ENCODE measurements at places on chromosomes 16 and 17. TPM values are rescaled to one million over a fixed set of nuclear protein-coding genes. Genes with fewer than 3 reads are reported as not detected.
A peak's percentile ranks its signal among the peaks of the same experiment; 100 is the strongest.

Gene TSR1
- total RNA-seq: 23.0 TPM

Gene KRTAP9-4
- not detected for total RNA-seq

Gene TNFRSF12A
- total RNA-seq: 229 TPM

DNA sequence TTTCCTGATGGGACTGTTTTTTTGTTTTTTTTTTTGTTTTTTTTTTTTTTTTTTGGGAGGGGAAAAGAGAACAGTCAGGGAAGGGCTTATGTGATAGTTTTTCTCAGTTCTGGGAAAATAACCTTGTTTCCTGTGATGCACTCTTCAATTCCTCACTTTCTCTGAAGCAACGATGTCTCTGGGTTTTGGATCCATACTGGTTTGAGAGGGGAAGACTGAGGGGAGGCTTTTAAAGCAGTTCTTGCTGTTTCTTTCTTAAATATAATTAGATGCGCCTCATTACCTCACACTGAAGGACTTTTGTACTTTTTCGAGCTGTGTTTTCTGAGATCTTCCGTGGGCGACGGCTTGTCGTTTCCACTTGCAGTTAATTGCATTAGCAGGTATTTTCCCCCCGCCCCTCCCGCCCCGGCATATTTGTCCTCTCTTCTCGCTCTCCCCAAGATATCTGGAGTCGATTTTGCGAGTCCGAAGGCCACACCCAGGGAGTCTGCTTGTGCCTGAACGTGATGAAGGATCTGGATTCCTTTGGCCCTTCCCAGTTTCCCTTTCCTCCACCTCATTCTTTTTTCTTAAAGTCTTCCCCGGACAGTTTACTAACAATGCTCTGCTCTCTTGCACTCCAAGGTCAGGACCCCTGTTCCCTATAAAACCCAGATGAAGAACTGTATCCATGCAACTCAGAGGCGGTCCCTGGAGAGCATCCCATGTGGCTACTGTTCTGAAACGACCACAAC, 125.2 kb upstream of the ZFHX3 start:
- DNase-seq: no peak

GRCh38 chr16:66588981-66589713, 9.9 kb downstream of the CMTM2 start:
- peak; percentile 90 for DNase-seq

DNA sequence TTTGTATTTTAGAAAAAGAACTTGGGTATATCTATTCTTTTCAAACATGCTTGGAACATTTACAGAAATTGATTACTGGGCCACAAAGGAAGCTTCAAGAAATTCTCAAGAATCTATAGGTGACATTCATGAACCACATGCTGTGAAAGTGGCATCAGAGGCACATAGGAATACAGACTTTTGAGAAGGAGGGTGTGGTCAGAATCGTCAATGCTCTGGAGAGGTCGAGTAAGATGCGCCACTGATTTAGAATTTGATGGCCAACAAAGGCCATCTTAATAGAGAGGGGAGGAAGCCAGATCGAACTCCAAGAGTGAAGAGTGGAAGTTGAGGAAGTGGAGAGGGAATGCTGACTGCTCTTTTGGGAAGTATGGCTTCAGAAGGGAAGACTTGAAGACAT, 3.5 kb upstream of the NSMCE1 start:
- DNase-seq: no peak

DNA sequence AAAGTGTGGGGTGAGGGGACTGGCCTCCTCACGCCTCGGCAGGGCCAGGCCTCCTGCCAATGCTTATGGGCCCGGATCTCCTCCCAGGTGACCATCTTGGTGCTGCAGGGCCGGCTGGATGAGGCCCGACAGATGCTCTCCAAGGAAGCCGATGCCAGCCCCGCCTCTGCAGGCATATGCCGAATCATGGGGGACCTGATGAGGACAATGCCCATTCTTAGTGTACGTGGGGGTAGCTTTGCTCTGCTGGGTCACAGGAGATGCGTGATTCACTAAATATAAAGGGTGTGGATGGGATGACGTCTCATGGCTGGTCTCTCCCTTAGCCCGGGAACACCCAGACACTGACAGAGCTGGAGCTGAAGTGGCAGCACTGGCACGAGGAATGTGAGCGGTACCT, 19.5 kb downstream of the NUP85 start:
- DNase-seq: no peak

DNA sequence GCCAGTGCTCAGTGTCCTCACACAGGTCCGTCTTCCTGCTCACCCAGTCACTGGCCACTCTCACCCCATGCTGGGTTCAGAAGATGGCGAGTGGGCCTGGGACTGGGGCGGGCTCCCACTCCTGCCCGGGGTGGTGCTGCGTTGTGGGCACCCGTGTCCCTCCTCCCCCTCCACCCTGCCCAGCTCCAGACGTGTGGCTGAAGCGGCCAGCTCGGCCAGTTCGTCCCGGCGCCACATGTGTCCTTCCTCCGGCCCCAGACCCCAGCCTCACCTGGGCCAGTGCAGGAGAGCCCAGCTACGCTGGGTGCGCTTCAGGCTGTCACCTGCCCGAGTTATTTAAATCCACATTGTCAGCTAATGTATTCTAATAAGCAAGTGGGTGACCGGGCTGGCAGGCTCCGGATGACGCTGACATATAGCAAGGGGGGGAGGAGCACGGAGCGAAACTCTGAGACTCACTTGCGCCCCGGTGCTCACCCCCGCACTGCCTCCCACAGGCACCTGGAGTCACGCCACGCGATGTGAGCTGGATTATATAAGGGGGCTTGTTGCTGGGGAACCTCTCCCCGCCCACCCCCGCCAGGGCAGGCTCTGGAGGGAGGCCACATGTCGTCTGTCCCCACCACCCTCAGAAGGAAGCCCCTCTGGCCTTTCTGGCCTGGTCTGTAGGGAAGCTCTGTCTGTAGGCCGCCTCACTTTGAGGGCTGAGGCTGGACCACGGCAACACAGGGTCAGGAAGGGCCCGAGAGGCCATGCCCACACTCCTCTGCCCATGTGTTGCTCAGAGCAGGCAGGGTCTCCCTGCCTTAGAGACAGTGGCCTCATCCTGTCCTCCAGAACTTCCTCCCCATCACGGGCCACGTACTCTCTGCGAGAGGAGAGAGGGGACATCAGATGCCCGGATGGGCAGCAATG, 7.1 kb upstream of the BAIAP2 start:
- no peak for DNase-seq

- DNase-seq: no peak
Observed at GRCh38 chr16:88045820-88046303, 94.6 kb downstream of the BANP start.

DNA sequence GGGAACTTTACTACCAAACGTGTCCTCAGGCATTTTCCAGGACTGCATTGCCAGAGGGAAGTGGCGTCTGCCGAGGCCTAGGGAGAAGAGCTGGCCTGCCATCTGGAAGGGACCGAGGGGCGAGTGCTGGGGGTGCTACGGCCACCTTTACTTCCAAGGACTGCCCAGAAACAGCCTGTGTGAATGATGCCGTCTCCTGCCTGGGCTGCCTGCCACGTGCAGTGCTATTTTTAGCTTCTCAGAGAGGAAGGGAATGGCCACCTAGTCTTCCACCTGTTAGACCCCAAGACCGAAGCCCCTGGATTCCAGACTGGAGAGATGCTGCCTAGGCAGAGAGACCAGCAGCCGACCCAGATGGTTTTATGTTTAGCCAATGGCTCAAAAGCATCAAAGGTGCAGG, 57.2 kb downstream of the VAC14 start:
- DNase-seq: no peak

- DNase-seq: no peak
Observed at GRCh38 chr17:61669522-61669921, 78.5 kb upstream of the NACA2 start.

DNA sequence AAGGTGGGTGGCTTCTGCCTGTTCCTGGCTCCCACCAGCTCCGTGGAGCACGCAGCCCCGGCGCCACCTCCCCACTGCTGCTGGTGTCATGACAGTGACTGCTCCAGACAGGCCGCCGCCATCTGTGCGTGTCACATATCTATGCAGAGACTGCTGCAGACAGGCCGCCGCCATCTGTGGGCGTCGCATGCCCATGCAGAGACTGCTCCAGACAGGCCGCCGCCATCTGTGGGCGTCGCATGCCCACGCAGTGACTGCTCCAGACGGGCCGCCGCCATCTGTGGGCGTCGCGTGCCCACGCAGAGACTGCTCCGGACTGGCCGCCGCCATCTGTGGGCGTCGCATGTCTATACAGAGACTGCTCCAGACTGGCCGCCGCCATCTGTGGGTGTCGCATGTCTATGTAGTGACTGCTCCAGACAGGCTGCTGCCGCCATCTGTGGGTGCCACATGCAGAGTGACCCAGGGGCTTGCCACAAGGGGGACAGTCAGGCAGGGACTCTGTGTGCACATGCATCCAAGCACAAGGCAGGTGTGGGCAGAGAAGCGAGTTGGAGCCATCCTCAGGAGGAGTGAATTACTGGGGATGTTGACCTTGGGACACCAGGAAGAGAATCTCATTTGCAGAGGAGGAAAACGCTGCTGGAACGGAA, 3.3 kb upstream of the FN3KRP start:
- DNase-seq: no peak

DNA sequence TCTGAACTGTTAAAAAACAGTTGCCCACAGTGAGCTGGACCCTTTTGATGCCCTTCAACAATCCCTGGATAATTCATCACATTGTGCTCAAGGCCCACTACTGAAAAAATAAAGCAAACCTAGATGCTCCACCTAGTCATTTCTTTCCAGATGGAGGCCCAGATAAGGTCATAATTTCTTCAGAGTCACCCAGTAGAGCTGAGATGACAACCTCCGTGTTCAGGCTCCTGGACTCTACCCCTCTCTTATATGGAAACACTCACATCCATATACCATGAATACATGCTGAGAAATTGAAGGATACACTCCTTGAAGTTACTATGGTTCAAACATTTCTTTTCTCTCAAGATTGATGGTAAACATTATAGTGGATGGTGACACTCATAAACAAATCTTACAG, 2.7 kb upstream of the ABCA3 start:
- no peak for DNase-seq

- DNase-seq: no peak
Observed at GRCh38 chr17:30333503-30334360, at the start of gene TMIGD1. Gene TMIGD1 (minus strand): TSS chr17:30334057. CDS start chr17:30332133, 1,924 bp downstream.

DNA sequence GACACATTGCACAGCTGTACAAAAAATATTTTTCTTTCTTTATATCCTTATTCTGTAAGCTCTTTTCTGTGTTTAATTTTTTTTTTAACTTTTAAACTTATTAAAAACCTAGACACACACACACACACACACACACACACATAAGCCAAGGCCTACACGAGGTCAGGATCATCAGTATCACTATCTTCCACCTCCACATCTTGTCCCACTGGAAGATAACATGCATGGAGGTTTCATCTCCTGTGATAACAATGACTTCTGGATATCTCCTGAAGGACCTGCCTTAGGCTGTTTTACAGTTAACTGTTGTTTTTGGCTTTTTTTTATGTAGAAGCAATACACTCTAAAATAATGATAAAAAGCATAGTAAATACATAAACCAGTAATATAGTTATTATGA, 71.2 kb downstream of the TNRC6C start:
- no peak for DNase-seq
